Stimulated activated CD4-positive, alpha-beta T cell treated with anti-CD3 and anti-CD28 coated beads, Interleukin-2, amount 100 ng/mL, for 48 hours (primary cell): ENCODE measurements at places on chromosomes 3 and 15.
A peak's percentile ranks its signal among the peaks of the same experiment; 100 is the strongest.

DNA sequence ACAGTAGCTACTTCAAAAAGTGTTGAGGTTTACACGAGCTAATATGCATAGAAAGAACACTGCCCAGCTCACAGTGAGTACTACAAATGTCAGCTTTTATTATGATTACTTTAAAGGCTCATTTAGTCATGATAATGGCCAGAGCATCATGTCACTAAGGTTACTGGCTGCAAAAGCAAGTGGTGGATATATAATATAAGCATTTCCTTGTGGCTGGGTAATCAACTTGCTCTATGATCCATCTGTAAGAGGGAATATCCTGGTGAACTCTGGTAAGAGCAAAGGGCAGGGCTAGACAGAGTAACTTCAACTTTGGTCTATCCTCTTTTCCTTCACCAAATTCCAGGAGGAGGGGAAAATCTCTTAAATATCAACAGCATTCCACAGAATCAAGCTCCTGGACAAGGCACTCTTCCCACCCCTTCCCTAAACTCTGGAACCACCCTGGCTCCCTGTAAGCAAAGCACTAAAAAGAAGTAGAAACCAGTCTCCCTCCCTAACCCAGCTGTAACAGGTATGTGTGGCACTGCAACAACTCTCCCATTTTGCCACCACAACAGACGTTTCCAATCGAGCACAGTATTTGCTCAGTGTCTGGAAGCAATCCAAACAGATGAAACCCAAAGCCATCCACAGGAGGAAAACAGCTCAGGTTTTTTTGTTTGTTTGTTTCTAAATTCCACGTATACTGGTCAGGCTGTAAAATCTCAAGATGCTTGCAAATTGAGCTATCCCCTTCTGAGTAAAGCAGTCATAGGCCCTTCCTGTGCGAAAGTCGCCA lies 13.4 kb downstream of the B4GALT4 start:
- no peak for DNase-seq

DNA sequence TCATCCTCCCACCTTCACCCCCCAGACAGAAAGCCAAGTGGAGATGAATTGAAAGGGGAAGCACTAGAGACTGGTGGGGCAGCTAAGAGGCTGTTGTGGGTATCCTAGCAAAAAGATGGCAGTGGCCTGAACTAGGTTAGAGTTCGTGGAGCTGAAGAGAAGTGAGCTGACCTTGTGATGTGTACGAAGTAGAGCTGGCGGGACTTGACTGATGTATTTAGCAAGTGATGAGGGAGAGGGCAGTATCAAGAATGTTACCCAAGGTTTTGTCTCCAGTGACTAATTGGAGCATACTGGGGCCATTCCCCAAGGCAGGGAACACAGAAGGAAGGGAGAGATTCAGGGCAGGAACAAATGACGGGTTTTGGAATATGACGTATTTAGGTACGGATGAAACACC lies 50.0 kb upstream of the CP start:
- no peak for DNase-seq

GRCh38 chr3:73999501-73999900 lies 374.8 kb upstream of the PDZRN3 start:
- DNase-seq, result no peak

DNA sequence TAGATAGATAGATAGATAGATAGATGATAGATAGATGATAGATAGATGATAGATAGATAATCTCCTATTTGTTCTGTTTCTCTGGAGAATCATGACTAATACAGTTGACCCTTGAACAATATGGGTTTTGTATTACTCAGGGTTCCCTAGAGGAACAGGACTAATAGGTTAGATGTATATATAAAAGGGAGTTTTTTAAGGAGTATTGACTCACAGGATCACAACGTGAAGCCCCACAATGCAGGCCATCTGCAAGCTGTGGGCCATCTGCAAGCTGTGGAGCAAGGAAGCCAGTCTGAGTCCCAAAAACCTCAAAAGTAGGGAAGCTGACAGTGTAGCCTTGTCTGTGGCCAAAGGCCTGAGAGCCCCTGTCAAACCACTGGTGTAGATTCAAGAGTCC lies 67.6 kb downstream of the PYDC2 start:
- DNase-seq, result no peak

DNA sequence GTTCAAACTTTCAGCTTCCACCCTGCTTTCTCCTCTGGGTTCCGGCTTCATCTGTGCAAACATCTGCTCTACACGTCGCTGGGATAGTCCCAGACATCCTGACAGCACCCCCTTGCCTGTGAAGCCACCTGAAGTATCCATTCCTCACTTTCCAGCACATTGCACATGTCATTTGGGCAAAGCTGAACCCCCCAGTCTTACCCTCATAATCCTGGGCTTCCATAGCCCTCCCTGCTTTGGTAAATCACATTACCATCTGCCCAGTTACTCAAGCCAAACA lies 42.5 kb downstream of the STARD5 start:
- DNase-seq, result no peak

DNA sequence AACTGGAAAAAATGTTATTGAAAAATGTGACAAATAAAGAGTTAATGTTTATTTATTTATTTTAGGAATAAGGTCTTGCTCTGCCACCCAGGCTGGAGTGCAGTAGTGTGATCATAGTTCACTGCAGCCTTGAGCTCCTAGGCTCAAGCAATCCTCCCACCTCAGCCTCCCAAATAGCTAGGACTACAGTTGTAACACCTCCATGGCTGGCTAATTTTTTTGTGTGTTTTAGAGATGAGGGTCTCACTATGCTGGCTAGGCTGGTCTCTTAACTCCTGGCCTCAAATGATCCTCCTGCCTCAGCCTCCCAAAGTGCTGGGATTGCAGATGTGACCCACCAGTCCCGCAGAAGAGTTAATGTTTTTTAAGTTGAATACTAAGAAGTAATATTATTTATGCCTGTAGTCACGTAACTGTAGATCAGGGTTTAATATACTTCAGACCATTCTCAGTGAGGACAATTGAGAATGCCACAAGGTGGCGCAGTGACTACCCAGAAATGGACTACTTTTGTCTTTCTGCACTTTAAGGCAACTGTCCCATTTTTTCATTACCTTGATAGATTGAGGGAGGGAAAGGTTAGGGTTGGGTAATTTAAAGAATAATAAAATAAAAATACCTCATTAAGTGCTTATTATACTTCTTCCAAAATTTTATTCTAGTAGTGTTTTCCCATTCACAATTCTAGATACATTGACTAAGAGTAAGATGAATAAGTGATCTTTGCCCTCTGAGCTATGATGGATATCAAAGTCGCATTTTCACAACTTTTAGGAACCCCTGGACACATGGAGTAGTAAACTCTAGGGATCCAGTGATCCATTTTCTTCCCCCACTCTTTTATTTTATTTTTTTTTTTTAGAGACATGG lies 6.0 kb downstream of the MUC13 start:
- peak; percentile 39 for DNase-seq

GRCh38 chr3:134536781-134537180 lies 50.9 kb downstream of the CEP63 start:
- no peak for DNase-seq

DNA sequence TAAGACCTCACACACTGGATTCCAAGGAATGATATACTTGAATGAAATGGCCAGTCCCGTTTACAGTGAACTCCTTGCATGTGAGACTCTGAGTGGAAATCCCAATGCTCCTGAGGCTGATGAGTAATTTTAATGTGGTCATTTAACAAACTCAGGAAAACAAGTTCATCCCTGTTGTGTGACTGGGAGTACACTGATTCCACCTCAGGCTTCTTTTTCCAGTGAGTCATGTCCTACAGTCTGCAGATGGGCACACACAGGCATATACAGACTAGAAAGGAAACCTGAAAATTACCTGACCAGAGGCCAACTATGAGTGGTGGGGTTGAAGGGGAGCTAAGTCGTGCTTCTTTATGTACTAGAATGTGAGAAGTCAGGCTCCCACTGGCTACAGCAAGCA lies 5.8 kb downstream of the SQOR start:
- DNase-seq, result no peak

GRCh38 chr3:166714206-166714605 lies 665.9 kb downstream of the ZBBX start:
- DNase-seq, result no peak

DNA sequence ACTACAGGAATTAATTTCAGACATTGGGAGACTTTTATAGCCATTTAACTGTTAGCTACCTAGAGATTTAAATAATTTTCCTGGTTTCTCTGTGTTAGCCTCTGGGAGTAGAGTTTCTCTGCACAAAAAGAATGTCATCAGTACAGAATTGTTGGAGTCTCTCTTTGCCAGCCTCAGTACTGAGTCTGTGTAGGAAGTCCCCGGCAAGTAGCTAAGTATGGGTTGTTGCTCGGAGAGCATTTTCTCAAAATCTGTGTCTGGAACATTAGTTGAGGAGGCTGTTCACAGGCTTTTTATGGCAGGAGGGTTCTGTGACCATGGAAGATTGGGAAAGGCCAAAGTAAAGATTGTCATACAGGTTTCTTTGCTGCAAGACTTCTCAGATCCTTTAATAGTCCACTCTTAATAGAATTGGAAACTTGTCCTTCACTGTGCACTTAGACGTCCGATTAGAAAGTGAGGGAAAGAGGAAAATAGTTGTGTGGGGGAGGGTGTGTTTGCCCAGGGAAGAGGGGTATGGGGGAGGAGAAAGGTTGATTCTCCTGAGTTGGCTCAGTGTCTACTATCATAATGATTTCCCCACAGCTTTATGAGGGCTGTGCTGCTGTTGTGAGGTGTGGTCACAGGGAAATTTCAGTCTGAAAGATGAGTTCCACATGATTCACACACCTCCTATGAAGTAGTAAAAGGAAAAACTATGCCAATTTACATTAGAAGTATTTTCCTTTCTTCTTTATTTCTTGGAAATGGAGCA lies 207.1 kb downstream of the PTPRG start:
- DNase-seq, result no peak

DNA sequence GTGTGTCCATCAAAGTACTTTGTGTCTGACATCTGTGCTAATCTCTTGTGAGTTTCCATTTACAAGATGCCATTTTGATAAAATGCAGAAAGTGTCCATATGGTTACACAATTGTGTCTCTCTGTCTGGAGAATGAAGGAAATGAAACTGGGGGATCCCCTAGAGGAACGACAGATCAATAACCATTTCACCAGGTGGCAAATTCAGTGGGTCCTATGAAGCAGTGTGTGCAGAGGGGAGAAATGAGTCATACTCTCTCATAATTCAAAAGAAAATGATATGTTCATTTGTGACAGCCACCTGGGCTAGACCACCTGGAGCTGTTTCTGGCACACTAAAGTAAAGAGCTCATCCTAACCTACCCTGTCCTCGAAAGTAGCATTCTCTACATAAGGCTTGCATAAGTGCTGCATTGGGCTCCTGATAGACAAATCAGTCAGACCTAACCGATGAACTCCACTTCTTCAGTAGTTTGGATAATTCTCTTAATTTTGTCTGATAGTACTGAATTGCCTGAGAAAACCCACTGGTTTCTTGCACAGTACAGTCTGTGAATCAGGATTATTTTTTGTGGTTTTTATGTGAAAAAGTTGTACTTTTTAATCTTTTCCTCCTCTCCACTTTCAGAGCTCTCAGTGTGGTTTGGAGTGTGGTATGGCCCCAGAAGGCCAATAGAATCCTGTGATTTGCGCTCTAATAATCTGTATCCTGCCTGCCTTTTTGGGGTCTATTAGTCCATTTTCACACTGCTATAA lies 10.3 kb upstream of the CD47 start:
- no peak for DNase-seq

DNA sequence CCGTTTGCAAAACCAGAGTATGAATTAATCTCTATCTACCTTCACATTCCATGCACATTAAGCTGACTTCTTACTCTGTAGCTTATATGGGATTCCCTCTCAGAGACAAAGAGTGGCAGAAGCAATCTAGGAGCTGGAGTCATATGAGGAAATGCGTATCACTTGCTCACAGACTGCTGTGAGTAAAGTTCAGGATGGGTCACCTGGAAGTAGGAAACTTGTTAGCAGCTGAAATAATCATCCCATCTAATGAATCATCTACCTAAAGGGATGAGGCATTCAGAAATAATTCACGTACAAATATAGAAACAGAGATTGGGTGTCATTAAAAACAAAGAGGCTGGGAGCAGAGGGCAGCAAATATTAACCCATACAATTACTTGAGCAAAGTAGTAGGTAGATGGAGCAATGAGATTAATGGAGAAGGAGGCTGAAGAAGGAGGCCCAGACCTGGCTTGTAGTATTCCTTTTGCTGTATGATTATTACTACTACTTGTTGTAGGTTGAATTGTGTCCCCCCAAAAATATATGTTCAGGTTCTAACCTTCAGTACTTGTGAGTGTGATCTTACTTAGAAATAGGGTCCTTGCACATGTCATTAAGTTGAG lies 866.3 kb downstream of the ROBO2 start:
- no peak for DNase-seq

- DNase-seq, result no peak
These were observed 28.0 kb downstream of the SENP7 start for GRCh38 chr3:101484805-101485620.

GRCh38 chr15:41797201-41797944 lies 23.1 kb downstream of the MAPKBP1 start:
- DNase-seq, result no peak

DNA sequence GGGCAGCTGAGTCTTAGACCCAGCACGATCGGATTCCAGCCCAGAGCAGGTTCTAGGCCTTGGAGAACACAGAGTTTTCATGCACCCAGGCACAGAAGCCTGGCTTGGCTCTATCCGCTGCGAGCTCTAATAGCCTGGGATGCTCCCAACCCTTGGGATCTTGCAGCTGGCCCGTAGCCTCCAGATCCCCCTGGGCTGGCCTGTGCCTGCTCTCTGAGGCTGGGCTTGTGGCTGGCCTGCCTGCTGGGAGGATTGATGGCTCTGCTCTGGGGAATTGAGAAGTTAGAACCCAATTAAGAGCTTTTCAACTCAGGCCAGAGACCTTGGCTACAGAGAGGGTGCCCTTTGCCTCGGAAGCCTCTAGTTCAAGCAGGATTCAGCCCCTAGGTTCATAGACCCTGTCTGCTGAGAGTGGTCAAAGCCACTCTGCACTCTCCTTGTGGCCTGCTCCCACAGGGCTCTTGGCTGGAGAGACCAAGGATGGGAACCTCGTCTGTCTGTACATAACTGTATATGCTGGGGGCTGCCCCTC lies 64.4 kb downstream of the MAGEF1 start:
- DNase-seq, result no peak

GRCh38 chr3:172154768-172155664 lies 115.6 kb downstream of the FNDC3B start:
- no peak for DNase-seq

GRCh38 chr15:81418891-81419290 lies 44.9 kb upstream of the TMC3 start:
- no peak for DNase-seq

GRCh38 chr3:144839991-144840390 lies 868.4 kb downstream of the DIPK2A start:
- DNase-seq, result no peak

DNA sequence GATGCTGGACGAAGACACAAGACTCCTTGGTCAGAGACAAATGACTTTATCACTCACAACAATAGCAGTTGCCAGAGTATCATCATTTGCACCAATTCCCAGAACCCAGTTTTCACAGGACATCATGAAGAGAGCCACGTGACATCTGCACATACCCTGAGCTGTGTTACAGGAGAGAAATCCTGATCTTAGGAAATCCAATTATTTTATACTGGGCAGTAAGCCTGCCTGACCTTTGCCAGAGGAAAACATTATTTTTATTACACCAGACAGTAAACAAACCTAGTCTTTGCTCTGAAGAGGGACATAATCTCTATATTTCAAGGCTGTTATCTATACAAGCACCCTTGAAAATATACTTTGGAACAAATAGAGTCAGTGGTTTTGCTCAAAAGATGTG lies 77.4 kb downstream of the ZBBX start:
- no peak for DNase-seq
